ENCODE measurements at places on chromosomes 7 and 10.

GRCh38 chr7:80552031-80552694, 40.3 kb upstream of the GNAT3 start:
- DNase-seq = no peak

- DNase-seq = no peak
Measured at GRCh38 chr10:14124941-14125340, 205.8 kb downstream of the FRMD4A start.

DNA sequence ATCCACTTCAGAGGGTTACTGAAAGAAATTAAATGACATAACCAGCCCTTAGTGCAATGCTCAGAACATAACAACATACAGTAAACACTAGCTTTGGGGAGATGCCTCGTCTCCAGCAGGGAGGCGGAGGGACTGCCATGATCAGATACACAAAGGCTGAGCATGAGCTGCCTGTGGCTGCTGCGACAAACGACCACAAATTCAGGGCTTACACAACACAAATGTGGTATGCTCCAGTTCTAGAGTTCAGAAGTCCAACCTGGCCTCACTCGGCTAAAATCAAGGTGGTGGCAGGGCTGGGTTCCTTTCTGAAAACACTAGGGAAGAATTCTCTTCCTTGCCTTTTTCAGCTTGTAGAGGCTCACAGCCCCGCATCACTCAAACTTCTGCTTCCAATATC, 128.2 kb upstream of the ADAM12 start:
- DNase-seq = no peak

DNA sequence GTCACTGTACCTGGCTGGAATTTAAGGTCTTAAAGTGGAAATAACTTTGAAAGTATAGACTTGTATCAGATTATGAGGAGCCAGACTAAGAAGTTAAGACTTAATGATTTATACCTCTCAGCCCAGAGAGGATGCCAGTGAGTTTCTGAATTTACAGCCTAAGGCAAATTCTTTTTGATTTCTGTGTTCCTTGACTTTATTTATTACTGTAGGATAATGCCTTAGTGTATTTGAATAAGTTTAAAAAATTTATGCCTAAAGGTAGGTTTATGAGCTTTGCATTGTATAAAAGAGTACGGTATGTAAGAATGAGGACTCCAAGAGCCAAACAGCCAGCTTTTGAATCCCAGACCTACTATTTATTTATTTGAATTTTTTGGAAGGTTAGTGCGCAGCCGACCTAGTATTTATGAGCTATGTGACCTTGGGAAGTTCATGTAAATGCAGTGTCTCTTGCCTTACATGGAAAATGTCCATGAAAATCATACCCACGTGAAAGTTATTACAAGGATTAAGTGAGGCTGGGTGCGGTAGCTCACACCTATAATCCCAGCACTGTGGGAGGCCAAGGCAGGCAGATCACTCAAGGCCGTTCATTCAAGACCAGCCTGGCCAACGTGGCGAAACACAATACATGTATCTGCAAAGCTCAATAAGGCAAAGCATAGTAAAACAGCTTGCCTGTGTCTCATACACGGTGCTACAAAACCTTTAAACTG, 174.6 kb downstream of the AUTS2 start:
- DNase-seq = no peak

- DNase-seq = no peak
Measured at GRCh38 chr10:126673565-126673964, 3.1 kb upstream of the C10orf90 start.

DNA sequence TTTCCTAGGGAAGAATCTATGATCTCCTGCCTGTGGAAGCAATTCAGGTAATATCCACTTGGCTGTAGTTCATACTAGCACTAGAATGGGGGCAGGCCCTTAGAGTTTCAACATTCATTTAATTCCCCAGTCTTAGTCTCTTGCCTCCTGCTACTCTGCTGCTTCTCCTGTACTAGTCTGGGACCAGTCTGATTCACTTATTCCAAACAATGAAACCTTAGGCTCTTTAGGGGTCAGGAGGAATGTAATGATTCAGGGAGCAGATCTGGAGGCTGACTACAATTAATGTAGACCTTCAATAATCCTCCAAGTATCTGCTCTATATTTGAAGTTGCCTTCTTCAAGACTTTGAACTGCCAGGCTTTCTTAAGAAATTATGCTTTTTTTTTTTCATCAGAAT, 101.8 kb downstream of the GNAT3 start:
- no peak for DNase-seq

- DNase-seq = no peak
Measured at GRCh38 chr7:29794959-29795629, 11.2 kb upstream of the WIPF3 start.

DNA sequence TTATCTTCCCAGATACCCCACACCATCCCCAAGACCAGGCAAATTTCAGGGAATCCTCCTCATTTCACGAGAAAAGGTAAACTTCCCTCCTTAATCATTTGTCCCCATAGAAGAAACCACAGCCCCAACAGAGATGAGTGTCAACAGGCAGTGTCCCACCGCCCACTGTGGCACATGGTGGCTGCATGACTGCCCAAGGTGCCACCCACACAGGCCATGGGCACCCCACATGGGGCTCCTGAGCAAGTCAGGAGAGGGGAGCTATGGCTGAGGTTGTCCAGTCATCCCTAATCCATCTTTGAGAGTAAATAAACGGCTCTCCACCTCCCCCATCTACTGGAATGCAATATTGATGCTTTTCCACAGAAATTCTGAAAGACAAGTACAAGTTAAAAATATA, 44.1 kb downstream of the ANTXRL start:
- no peak for DNase-seq

DNA sequence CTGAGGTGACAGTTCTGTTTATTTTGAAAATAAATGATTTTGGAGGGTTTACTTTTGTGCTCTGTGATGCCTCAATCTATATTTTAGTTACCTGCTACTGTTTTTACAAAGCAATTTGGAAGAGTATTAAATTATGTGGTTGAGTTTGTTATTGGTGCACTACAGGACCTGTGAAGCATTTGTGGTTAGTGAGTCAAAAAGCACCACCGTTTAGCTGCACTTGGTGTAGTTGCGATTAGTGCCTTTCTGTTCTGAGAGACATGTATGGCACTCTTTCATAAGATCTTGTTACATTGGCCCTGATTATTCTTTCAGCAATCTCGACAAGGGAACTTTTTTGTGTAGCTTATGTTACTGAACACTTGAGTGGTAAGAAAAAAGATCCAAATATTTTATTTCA, 132.2 kb downstream of the BBS9 start:
- DNase-seq = no peak
